CD4-positive, alpha-beta T cell (primary cell): ENCODE measurements at places on chromosomes 1 and 21.

GRCh38 chr1:98119796-98120195 is 199.0 kb upstream of the DPYD start:
- no peak for DNase-seq

DNA sequence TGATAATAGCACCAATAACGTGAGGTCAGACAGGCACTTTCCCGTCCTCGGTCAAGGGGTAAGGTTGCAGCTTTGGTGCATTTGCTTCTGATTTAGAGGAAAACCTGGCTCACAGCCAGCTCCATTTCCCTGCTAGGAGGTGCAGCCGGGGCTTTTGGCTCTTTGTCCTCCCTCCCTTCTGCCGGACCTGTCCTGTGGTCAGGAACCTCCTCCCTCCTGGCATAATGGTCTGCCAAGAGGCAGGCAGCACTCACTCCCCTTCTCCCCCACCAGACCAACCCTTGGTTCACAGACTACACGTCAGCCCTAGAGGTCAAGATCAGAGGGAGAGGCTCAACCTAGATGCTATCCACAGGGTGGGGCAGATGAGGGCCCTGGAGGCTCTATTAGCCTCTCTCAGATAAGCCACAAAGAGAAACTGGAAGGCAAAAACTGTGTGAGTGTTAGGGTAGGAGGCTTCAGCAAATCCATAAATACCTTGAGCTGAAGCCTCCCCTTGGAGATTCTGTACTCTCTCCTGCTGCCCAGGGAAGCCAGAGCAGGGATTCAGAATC is 64.8 kb downstream of the PLXNA2 start:
- no peak for DNase-seq

DNA sequence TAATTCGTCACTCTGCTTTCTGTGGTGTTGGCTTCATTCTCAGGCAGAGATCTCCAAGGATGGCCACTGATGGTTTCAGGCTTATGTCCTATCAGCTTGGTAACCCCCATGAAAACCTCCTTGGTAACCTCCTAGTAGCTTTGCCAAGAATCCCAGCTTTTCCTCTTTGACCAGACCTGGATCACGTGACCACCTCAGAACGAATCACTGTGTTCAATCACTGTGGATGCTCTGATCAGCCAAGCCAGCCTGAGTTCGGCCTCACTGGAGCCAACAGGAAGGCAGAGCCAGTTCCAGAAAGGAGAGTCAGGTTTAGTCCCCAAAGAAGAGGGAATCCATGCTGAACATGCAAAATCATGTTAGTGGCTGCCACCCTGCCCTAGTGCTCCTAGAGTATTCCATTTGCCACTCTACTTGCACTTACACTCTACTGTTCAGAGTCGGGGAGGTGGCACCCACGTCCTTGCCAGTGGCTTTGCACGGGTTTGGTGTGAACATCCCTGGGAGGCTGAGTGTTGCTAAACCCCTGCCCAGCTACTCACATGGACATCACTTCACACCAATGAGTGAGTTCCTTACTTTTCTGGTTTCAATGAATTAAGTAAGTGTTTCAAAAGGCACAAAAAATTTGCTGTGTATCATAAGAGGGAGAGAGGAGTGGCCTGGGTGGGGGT is 33.5 kb upstream of the SSBP3 start:
- DNase-seq = no peak

- DNase-seq = no peak
These were observed 12.5 kb downstream of the EPS15 start for GRCh38 chr1:51506537-51506936.

DNA sequence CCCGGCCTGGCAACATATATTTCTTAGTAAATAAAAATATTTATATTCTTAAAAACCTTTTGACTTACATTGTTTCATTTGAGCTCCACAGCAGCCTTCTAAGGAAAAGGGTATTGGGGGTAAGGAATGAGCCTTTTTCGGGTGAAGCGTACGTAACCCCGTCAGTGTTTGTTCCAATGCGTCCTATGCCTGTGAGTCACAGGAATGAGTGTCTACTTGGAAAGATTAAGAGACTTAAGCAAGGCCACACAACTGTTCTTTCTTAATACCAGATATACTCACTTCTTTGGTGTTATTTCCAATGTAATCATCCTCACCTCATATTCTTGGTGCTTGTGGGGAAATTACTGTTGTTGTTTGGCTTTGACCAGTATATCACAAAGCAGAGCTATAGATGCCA is 22.7 kb downstream of the WDTC1 start:
- no peak for DNase-seq

DNA sequence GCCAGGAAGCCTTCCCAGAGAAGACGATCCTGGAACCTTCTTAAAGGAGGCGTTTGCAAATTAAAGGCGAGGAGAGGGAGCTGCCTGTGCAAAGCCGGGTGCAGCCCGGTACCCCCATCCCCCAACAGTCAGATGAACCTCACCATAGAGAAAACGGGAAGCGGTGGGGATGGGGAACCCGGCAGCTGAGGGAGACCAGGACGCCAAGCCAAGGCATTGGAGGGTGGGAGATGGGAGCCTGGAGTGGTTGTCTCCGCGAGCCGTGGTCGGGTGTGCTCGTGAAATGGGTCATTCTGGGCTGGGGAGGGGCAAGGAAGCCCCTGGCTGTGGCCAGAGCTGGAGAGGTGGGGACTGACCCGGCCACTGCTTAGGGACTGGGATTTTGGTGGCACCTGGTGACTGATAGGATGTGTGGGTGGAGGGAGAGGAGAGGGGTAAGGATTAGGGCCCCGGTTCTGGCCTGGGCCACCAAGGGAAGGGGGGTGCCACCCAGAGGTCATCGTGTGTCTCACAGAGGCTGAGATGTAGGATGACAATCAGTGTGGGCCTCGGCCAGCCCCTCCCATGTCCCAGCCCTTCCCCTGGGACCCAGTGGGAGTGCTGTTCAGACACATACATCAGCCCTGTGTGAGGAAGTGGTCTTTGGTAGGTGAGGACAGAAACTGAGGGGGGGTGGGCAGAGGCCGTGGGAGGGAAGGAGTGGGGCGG is 676 bp upstream of the PADI2 start:
- no peak for DNase-seq

GRCh38 chr1:27831568-27832410 is 1.2 kb downstream of the PPP1R8 start:
- no peak for DNase-seq

DNA sequence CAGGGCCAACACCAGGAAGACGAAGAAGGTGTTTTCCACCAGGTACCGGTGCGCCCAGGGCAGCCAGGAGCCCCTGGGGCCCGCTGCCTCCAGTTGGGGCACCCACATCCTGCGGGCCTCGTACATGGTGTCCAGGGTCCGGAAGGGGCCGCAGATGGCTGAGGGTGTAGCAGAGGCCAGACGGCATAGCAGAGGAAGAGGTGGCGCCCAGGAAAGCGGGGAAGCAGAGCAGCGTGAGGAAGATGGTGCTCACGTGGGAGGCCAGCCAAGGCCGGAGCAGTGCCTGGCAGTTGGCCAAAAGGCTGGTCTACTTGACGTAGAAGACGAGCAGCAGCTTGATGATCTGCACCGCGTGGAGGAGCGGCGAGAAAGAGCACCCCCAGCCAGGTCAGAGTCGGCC is 40.4 kb downstream of the ZNF691 start:
- DNase-seq = no peak

GRCh38 chr1:94670273-94670672 is 128.7 kb upstream of the F3 start:
- no peak for DNase-seq
